ENCODE measurements at places on chromosomes 16 and 17. TPM values are rescaled to one million over a fixed set of nuclear protein-coding genes. Genes with fewer than 3 reads are reported as not detected.

GRCh38 chr16:54048586-54049495 is 237.7 kb downstream of the IRX3 start:
- DNase-seq: no peak

The RPTOR gene
- 31.4 TPM for total RNA-seq

DNA sequence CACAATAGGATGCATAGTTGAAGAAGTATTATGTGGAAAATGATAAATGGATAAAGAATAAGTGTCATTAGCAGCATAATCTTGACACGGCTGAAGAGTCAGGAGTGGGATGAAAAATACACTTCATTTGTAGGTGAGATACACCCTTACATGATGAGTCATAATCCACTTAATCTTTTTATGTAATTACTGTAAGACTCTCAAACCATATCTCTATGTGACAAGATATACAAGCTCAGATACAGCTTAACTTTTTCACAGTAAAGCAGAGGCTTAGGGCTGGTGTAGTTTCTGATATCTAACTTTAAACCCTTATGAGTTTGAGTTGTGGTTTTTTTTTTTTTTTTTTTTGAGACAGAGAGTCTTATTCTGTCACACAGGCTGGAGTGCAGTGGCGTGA is 101.2 kb downstream of the FTO start:
- DNase-seq: no peak

- DNase-seq: no peak
Measured at GRCh38 chr17:50556803-50557202, 3.7 kb upstream of the CACNA1G start.

The CLEC3A gene
- not detected for total RNA-seq

DNA sequence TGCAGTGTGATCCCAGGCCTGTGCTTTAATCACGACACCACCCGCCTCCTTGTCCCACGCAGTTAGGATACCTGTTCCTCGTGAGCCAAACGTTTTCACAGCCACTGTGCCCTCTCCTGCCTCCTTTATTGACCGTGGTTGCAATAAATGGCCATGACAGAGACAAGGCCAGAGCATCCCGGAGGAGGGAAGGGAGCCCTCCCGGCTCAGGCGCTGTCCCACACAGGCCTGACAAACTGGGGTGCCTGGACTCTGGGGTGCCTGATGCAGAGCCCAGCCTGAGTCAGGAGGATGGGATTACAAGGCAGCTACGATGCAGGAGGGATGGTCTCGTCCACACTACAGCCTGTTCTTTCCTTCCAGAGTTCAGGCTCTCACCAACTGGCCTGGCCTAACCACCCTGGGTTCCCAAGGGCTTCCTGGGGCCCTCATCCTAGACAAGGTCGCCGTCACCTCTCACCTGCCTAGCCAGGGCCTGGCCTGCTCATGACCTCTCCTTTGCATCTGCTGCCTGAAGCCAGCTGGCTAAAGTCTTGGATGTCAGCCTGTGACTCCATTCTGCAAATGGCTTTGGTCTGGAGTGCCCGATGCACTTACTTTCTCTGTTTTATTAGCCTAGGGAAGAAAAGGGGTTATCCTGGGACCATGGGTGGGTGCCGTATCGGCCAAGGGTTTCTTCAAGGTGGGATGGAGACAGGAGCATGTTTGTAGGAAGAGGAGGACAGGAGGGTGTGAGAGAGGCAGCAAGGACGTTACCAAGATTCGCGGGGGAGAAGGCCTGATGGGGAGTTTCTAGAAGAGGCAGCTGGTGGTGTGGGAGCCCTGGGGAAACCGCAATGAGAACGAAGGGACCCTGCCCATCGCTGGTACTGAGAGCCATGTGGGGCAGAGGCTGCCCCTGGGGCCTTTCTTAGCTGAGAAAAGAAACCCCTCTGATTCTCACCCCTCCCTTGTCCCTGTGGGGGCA is 234.3 kb upstream of the TNRC6C start:
- no peak for DNase-seq

- DNase-seq: no peak
Measured at GRCh38 chr17:69142175-69142802, 594 bp upstream of the ABCA6 start.

DNA sequence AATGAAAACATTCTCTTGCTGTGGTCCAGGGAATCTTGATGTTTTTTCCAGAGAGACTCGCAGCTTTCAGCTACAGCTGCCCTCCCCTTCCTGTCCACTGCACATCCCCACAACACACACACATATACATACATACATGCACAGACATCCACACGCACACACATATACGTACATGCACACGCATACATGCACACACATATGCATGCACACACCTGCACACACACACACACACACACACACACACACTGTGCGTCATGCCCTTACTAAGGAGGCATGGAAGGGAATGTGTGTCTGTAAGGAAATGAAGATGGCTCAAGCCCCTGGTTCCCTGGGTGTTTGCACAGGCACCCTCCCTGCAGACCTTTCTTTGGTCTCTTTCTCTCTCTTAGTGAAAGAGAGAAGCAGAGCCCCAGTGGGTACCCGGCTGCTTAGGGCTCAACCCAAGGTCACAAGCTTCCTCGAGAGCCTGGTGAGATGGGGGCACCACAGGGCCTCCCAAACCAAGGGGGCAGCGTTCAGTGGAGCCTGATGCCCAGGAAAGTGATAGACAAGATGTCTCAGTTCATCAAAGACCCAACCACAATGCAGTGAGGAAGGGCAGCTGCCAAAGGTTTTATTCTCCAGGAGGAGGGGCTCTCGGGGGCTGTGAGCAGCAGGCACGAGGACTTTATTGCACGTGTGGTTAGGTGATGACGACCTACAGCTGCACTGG is 33.3 kb downstream of the TNFRSF13B start:
- no peak for DNase-seq

DNA sequence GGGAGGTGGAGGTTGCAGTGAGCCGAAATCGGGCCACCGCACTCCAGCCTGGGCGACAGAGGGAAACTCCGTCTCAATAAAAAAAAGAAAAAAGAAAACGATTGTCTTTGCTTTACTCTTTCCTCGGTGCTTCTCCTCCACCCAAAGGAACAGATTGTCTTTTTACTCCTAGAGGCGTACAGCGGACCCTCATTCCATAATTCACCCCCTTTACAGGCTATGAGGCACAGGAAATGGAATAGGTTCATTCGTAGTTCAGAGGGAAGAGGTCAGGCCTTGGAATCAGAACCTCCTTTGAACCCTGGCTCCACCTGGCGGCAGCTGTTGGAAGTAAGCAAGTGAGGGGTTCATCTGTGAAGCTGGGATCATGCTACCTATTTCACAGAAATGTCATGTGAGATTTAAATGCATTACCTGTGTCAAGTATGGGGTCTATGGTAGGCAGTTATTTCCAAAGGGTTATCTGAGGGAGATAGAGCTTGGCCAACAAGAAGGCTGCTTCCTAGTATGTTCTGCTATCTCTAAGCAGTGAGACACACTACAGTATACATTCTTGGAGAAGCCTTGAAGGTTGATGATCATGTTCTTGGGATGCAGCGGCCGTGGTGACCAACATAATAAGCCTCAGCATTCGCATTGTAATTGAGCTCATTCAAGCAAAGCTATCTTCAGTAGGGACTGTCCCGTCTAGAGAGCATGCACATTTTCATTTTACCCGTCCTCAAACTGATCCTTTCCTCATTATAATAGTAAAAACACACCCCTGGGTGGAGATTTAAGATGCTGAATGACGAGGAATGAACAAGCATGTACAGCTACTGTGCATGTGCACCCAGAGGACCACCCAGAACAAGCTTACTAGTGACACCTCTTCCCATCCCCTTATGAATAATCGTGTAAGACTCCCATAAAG is 18.7 kb upstream of the ZNF689 start:
- DNase-seq: peak; percentile 88

GRCh38 chr17:50186661-50187393 is 14.6 kb downstream of the COL1A1 start:
- DNase-seq: no peak

GRCh38 chr17:419073-419735 is 66.6 kb upstream of the RPH3AL start:
- no peak for DNase-seq

Data from aorta (tissue), 5 donors.